ENCODE measurements at places on chromosomes 1 and 21. TPM values are rescaled to one million over a fixed set of nuclear protein-coding genes. Genes with fewer than 3 reads are reported as not detected.

Gene LMX1A
- not detected for total RNA-seq

Gene TRIM45
- total RNA-seq, result 5.6 TPM

Gene DFFA
- 16.2 TPM for total RNA-seq

Gene SLC25A34
- total RNA-seq, result 3.2 TPM

Gene NHLH1
- total RNA-seq, result not detected

Gene TAL1
- total RNA-seq, result 7.1 TPM

DNA sequence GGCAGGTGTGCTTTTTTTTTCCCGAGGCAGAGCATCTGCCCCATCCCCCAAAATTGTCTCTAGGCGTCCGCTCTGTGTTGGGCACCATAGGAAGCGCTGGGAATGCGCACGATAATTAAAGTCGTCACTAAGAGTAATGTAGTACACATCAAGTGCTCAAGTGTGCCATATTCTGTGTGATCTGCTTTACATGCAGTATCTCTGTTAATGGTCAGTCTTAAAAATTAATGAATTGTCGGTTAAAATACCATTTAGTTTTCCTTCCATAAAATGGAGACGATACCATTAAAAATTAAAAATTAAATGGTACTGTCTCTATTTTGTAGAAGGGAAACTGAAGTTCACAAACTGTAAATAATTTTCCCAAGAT, 544 bp upstream of the CCT8 start:
- DNase-seq, result no peak

- no peak for DNase-seq
Measured at GRCh38 chr1:220011620-220012019, 34.7 kb downstream of the EPRS1 start.

DNA sequence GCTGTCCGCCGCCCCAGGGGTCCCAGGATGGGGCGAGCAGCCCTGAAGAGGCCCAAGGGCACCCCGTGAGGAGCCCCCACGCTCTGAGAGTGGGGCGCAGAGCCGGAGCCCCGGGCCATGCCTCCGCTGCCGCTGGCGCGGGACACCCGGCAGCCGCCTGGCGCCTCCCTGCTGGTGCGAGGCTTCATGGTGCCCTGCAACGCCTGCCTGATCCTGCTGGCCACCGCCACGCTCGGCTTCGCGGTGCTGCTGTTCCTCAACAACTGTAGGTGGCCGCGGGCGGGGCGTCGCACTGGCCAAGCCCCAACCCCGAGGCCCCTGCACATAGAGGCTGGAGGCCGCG, 14.5 kb downstream of the AGRN start:
- DNase-seq, result no peak

GRCh38 chr1:170765712-170766330, 101.9 kb downstream of the PRRX1 start:
- DNase-seq, result no peak

GRCh38 chr1:200015811-200016210, 11.7 kb upstream of the NR5A2 start:
- DNase-seq, result no peak

Data from vagina (tissue), 2 donors.